ENCODE measurements at places on chromosomes 1 and 21. TPM values are rescaled to one million over a fixed set of nuclear protein-coding genes. Genes with fewer than 3 reads are reported as not detected.

SERPINC1 gene
- total RNA-seq: not detected

HRNR gene
- not detected for total RNA-seq

C1orf226 gene
- 0.93 TPM for total RNA-seq

GBP3 gene
- 2.4 TPM for total RNA-seq

SYT14 gene
- 0.07 TPM for total RNA-seq

SLC2A5 gene
- total RNA-seq: 0.50 TPM

LRRC38 gene
- total RNA-seq: not detected

PDZK1IP1 gene
- 8.7 TPM for total RNA-seq

NR1I3 gene
- total RNA-seq: not detected

RYR2 gene
- 0.10 TPM for total RNA-seq

C4BPA gene
- total RNA-seq: 0.99 TPM

CLCA4 gene
- not detected for total RNA-seq

CD1B gene
- total RNA-seq: not detected

UMODL1 gene
- total RNA-seq: not detected

KLHDC9 gene
- total RNA-seq: 1.6 TPM

CAMK2N1 gene
- 50.2 TPM for total RNA-seq

NUAK2 gene
- 28.4 TPM for total RNA-seq

LCE1A gene
- not detected for total RNA-seq

PCAT6 gene
- 2.9 TPM for total RNA-seq

CELSR2 gene
- total RNA-seq: 3.7 TPM

RNU1-3 gene
- total RNA-seq: 9.0 TPM

LAD1 gene
- total RNA-seq: 0.47 TPM

RAB7B gene
- total RNA-seq: 1.1 TPM

NPHS2 gene
- total RNA-seq: not detected

CD1E gene
- total RNA-seq: not detected

TRABD2B gene
- 3.3 TPM for total RNA-seq

OR14A16 gene
- total RNA-seq: not detected

FTCD gene
- total RNA-seq: not detected

PTPN7 gene
- total RNA-seq: not detected

GNG12 gene
- total RNA-seq: 61.0 TPM

TEX38 gene
- not detected for total RNA-seq

KDF1 gene
- 0.21 TPM for total RNA-seq

GJA5 gene
- not detected for total RNA-seq

ANKRD65 gene
- total RNA-seq: 0.14 TPM

TMEM61 gene
- 0.56 TPM for total RNA-seq

HPCAL4 gene
- total RNA-seq: 0.31 TPM

KCNT2 gene
- total RNA-seq: not detected

CD1D gene
- 0.08 TPM for total RNA-seq

CCDC185 gene
- not detected for total RNA-seq

KCNE2 gene
- total RNA-seq: not detected

TRNP1 gene
- total RNA-seq: 278 TPM

DIO1 gene
- total RNA-seq: not detected

S100A12 gene
- total RNA-seq: not detected

ENSA gene
- total RNA-seq: 128 TPM

Data from A549 treated with Hydrocortisone at 1 μM for 4 hours (cell line).